ENCODE measurements at places on chromosomes 4 and X.

DNA sequence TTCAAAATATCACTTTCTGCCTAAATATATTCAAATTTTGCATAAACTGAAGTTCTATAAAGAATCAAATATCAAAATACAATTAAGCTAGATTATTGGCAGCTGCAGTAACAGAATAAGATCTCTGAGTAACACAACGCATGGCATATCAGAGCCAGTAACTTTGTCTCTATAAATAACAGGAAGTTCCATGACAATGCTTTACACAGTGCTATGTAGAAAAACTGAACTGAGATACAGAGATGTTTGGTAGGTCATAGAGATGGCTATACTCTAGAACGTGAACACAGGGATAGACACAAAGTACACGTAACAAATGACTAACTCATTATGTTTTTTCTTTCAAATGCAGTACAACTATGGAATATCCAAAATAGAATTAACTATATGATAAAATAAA lies 18.2 kb downstream of the UBE2D3 start:
- no peak for DNase-seq

GRCh38 chrX:40105835-40106675 lies 8.3 kb upstream of the BCOR start:
- peak; percentile 60 for DNase-seq

- no peak for DNase-seq
These were observed 193.2 kb downstream of the RASL11B start for GRCh38 chr4:53055274-53055673.

GRCh38 chr4:109434007-109434971 lies 674 bp downstream of the SEC24B start:
- DNase-seq = peak; percentile 21

DNA sequence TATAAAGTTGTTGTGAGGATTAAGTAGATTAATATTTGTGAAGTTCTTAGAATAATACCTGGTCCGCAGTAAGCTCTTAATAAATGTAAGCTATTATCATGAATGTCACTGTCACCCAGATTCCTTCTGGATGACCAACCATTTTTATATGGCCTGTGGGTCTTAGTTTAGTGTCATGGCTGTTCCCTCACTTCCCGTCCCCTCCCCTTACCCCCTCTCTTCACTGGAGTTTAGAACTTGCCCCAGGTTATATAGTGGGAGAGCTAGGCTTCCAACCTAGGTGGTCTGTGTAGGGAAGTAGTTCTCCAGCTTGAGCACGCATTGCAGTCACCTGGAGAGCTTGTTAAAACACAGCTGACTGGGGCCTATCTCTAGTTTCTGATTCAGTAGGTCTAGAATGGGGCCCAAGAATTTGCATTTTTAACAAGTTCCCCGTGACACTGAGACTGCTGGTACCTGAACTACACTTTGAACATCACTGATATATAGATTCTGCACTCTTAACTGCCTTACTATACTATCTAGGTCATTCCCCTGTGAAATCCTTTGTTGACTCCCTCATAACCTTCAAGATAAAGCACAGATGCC lies 66.9 kb upstream of the PLAC1 start:
- DNase-seq = no peak

DNA sequence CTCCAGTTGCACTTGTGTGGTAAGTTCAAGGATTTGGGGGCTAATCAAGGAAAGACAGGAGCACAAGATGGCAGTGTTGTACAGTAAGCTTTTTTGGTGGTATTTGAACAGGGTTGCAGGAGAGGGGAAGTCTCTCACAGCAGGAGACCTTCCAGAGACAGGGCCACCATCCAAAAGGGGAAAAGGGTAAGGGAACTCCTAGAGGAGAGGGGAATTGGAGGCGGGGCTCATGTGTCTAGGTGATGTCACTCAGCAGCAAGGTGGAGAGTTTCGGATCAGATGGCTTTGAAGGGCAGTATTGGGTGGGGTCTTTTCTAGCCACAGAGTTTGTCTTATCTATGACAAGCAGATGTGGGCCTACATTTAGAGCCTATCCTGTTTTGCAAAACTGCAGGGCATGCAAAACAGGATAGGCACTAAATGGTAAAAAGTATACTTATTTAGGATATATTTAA lies 13.4 kb upstream of the RNF175 start:
- DNase-seq = no peak

- no peak for DNase-seq
These were observed 590.9 kb downstream of the ARAP2 start for GRCh38 chr4:35653451-35653850.

GRCh38 chrX:40209951-40210617 lies 112.3 kb upstream of the BCOR start:
- DNase-seq = no peak

- DNase-seq = no peak
These were observed 226.1 kb downstream of the ADGRL3 start for GRCh38 chr4:61426229-61426628.

DNA sequence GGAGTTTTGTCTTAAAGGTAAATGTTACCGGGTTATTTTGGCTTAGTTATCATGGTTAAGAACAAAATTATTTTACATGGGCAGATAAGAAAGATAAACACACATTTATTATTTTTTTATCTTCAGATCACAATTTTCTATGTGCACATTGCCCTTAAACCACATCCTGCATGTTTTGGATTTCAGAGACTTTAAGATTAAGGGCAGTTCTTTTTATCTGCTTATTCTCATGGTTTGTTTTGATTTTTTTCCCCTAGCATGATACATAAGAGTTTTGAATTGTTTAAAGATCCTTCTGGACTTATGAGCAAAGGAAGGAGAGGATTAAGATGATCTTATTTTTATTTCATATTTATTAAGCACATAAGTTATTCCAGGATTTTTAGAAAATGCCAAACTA lies 190.1 kb upstream of the BMP3 start:
- no peak for DNase-seq

GRCh38 chr4:104128850-104129213 lies 365.9 kb downstream of the CXXC4 start:
- no peak for DNase-seq

DNA sequence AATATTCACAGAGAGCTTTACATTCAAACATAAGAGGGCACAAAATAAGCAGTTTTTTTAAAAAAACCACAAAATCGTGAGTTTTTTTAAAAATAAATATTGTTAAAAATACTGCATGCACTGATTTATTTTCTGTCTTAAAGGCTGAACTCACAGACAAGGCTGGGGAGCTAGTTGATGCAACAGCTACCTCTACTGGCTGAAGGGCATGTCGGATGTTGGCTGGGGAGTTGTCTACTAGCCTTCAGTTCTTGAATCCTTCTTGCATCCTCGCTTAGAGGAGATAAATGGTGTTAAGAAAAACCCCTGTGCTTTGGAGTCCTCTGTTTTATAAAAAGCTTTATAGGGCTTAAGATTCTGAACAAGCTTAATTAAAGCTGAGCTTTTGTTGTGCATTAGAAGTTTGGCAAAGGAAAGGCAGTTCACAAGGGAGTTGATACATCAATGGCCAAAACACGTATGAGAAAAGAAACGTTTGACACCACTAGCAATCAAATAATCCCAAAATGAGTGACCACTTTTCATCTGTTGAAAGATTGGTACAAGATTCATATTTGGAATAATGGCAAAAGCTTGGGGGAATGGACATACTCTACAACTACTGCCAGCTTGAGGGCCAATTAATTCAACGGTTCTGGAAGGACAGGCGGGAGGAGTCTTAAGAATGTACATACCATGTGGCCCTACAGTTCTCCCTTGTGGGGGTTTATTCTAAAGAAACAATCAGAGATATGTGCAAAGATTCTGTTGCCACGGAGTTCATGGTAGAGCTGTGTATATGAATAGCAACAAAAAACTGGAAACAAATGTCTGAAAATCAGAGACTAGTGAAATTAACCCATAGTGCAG lies 94.7 kb downstream of the SEL1L3 start:
- DNase-seq = no peak

DNA sequence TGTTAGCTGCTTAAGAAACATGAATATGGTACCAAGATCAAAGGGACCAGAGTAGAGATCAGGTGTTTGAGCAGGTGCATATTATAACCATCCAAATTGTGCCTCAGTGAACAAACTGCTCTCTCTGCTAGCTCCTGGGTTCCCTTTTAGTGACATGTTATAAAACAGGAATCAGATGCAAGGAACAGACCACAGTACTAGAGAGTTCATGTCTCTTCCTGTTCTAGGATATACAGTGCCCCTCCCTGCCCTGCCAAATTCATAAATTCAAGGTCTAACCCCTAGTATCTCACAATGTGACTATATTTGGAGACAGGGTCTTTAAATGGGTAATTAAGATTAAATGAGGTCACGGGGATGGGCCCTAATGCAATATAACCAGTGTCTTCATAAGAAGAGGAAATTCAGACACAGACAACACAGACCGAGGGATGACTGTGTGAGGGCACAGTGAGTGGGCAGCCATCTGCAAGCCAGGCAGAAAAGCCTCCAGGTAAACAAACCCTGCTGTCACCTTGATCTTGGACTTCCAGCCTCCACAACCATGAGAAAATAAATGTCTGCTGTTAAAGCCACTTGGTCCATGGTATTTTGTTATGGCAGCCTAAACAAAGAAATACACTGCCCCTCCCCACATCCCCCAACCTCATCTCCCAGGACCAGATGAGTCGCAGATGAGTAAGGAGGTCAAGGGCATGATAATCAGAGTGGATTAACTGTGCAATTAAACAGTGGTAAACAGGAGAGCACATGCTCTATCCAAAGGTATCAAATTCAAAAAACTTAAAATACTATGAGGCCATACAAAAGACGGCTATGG lies 82.5 kb downstream of the RBM47 start:
- no peak for DNase-seq

GRCh38 chrX:45851434-45851991 lies 650.8 kb upstream of the DIPK2B start:
- peak; percentile 49 for DNase-seq

DNA sequence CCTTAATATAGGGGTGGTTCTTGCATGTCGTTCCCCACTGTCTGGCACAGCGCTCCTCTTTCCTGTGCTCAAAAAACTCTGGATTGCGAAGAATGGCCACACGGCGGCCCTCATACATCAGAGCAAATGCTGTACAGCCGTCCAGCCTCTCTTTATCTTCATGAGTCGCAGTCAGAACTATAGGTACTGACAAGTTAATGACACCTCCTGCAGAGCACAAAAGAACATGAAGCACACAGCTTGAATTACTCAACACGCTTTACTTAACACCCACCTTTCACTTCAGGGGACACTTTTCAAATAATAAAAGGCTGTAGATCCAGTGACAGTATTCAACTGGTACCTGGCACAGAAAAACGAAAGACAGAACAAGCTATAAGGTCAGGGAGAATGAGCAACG lies 65.3 kb downstream of the PAPSS1 start:
- DNase-seq = no peak

DNA sequence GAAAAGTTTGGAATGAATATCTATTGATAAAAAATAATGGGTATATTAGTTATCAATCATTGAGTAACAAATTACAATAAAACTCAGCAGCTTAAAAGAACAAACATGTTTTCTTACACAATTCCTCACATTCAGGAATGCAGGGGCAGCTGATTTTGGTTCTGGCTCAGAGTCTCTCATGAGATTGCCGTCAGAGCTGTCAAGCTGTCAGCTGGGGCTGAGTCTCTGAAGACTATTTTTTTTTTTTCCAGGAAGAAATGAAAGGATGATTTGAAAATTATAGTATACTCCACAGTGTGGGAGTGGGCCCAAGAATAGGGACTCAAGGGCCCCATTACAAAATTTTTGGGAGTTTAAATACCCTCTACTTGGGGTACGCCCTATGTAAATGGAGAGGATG lies 219.1 kb downstream of the GC start:
- DNase-seq = no peak

GRCh38 chrX:71976753-71977152 lies 66.1 kb downstream of the NHSL2 start:
- no peak for DNase-seq

GRCh38 chr4:168803732-168804131 lies 206.3 kb downstream of the CBR4 start:
- no peak for DNase-seq

GRCh38 chr4:150909116-150909515 lies 106.0 kb downstream of the LRBA start:
- DNase-seq = no peak
